ENCODE measurements at places on chromosomes 4 and X.

DNA sequence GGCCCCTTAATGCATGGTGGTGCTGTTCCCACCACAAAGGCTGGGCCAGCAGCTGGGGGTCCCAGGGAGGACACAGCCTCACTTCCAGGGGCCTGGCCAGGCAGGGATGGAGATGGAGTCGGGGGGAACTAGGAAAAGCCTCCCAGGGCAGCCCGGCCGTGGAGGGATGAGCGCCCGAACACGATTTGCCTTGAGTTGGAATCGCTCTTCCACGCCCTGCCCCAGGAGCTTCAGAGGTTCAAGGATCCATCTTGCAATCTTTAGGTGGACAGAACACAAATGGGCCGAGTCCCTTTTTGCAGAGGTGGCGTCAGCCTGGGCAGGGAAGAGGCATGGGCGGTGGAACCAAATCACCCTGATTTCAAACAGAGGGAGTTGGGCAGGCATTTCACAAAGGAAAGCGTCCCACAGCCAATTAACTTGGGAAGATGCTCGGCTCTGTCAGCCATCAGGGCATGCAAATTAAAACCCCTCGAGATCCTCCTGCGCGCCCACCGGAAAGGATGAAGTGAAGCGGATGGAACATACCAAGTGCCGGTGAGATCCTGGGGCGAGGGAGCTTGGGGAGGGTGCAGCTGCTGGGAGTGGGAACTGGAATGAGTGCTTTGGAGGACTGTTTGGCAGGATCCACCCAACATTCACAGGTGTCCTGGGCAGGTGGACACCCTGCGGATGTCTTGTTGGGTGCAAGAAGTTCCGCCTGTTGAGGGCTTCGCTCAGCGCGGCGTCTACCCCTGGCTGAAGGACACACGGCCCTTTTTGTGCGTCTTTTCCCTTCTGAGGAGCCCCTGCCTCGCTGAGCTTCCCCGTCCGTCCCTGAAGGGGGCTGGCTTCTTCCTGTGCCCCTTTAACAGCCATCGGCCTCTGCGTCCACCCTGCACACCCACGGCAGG lies 75.7 kb downstream of the HTRA3 start:
- DNase-seq = no peak

GRCh38 chr4:83083925-83084475 lies 30.5 kb downstream of the PLAC8 start:
- DNase-seq = peak; percentile 21

GRCh38 chr4:7034262-7035081 lies 8.7 kb upstream of the TADA2B start:
- DNase-seq = no peak

GRCh38 chr4:10643600-10644425 lies 40.8 kb downstream of the CLNK start:
- no peak for DNase-seq

DNA sequence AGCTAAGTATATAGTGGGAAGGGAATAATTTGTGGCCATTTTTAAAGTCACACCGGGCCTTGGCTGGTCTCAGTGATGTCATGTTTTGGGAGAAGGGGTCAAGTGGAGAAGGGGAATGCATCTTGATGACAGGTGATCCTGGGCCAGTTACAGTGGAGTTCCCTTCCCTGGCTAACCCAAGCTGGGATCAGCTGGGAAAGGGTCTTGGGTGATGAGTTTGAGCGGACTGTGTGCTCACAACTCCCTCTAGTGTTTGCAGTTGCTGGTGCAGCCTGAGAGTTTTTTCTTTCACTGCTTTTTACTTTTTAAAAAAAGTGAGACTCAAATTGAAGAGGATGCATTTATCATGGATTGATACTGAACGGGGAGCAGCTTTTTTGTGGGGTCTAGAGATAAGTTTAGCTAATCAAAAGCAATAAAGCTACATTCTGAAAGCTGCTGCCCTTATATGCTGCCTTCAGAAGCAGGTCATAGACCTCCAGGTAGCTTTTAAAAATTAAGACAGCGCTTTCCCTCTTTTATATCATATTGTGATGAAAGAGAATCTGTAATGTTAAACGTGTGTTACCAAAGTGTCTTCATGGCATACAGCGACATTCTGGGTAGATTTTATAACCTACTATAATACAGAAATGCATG lies 164.7 kb downstream of the DCLK2 start:
- peak; percentile 67 for DNase-seq

Measured in endothelial cell of umbilical vein (primary cell).